ENCODE measurements at places on chromosomes 6 and 20.

- DNase-seq = no peak
Measured at GRCh38 chr20:3340443-3340842, 67.0 kb downstream of the DNAAF9 start.

DNA sequence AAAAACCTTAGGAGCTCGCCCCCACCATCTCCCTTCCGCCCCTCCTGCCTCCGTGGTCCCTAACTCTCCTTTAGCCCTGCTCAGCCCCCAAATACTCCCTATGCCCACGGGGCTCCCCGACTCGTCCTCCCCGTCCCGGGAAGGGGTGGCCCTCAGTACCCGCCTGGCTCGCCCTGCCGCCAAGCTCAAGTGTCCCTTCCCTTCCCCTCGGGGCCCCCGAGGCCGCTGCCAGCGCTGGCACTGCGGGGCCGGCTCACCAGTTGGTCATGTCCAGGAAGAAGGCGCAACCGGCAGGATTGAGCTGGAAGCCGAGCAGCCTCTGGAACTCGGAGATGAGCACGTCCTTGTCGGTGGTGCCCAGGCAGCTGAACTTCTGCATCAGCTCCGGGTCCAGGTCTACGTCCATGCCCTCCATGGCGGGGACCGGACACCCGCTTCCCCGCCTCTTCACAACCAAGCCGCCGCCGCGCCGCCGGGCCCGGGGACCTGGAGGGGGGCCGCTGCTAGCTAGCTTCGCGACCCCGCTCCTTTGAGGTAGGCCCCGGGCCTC lies 303 bp downstream of the ILRUN start:
- no peak for DNase-seq

- DNase-seq = no peak
Measured at GRCh38 chr20:24693466-24694156, 224.2 kb downstream of the SYNDIG1 start.

DNA sequence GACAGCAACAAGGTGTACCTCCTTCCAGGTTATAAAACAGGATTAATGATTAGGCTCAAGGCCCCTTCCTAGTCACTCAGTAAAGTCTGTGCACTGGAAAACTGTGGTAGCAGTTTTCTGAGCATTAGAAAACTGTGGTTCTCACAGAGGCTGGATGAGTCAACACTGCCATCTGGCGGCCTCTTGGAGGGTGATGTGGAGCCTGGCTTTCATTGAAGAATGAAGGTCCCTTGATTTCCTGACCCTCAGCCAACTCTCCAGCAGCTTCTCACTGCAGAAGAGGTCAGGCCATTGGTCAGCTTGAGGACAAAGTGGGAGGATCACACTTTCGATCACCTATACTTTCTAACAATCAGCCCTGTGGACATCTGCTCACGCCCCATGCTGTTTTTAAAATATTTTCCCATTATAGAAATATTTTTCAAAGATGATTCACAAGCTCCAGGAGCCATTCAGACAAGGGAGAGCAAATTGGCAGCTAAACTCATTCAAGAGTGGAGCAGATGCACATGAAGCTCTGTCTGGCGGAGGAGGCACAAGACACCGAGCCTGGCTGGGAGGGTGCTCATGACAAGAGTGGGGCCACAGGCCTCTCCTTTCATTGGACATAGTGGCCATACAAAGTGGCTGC lies 23.2 kb downstream of the PSMB1 start:
- peak; percentile 71 for DNase-seq

DNA sequence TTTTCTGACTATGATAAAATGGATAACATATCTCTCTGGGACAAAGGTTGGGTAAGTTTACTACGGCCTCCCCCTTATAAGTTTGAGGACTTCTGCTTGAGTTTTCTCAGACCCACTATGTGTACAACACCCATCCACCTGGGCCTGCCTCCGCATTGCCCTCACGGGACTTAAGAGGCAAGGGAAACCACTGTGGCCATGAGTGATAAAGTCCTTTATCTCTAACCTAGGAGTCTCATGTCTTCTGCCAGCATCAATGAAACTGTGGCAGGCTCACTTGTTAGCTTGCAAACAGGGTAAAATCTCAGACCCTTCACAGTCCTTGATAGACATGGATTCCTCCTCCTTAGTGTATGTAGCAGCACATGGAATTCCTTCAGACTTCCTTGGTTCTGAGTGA lies 173.4 kb upstream of the MYLIP start:
- no peak for DNase-seq

- DNase-seq = no peak
Measured at GRCh38 chr20:59643615-59644061, 39.3 kb downstream of the PHACTR3 start.

DNA sequence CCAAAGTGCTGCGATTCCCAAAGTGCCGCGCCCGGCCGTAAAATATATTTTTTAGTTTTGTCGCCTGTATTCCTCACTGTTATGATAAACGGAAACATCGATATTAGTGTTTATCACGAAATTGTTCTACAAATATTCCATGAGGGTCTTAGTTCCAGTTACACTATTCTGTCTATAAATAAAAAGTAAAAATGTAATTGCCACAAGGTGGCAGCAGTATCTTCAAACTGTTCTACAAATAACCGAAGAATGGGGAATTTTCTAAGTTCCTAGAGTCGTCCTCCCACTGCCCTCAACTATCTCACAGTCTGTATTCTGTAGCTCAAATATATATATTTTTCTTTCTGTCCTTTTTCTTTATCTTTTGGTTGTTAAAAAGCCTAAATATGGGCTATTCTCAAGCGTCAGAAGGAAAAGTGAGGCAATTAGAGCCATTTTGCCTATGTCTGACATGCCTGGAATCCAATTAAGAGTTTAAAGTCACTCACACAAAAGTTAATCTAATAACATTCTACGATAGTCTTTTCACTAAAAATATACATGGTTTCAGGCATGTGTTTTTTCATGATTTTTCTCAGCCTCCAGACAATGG lies 14.2 kb upstream of the FAM162B start:
- DNase-seq = no peak

DNA sequence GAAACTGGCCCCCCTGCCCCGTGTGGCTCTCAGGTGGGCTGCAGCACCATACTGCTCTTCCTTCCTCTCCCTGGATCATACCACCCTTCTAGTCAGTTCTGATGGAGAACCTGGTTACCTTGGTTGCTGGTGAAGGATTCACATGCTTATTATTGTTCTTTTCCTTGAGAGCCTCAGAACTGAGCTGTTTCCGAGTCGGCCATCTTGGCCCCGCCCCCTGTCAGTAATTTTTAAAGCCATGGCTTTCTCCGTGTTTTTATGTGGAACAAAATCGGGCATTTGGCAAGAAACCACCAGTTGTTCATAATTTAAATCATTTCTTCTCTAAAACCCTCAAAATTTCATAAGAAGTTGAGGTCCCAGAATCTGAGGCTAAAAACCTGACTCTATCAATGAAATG lies 493.8 kb downstream of the NKAIN2 start:
- no peak for DNase-seq

- DNase-seq = no peak
Measured at GRCh38 chr6:41878961-41879405, 16.2 kb downstream of the USP49 start.

- DNase-seq = no peak
Measured at GRCh38 chr6:88359530-88360202, 193.5 kb upstream of the CNR1 start.

- no peak for DNase-seq
Measured at GRCh38 chr20:12928358-12928754, 80.4 kb upstream of the SPTLC3 start.

DNA sequence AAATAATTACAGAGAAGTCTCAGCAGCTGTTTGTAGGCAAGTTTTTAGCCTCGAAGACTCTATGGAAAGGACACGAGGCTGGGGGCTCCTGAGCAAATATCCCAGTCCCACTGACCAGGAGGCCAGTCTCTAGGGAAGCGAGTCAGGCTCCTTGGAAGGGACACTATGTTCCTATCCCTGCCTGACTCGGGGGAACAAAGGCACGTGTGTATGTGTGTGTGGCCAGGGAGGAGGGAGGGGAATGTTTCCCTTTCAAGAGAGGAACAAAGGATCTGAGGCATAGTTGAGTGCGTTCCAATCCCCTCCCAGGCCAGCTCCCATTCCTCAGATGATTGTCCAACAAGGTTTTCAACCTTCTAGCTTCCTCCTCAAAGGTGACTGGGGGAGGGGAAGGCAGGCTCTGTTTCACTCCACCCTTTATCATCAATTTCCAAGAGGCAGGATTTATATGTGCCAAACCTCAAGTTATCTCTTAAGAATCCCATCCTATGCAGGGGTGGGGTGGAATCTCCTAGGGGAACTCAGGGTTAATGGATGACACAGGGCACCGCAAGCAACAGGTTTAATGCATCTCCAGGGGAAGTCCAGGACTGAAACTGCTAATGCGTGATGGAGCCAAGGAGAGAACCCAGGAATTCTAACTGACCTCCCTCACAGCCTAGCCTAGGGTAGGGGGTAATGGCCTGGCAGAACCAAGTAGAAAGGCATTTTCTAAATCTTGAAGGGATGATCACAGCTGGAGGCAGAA lies 9.9 kb downstream of the BCL2L1 start:
- DNase-seq = no peak

- DNase-seq = no peak
Measured at GRCh38 chr6:167979436-167980139, 17.9 kb upstream of the KIF25 start.

DNA sequence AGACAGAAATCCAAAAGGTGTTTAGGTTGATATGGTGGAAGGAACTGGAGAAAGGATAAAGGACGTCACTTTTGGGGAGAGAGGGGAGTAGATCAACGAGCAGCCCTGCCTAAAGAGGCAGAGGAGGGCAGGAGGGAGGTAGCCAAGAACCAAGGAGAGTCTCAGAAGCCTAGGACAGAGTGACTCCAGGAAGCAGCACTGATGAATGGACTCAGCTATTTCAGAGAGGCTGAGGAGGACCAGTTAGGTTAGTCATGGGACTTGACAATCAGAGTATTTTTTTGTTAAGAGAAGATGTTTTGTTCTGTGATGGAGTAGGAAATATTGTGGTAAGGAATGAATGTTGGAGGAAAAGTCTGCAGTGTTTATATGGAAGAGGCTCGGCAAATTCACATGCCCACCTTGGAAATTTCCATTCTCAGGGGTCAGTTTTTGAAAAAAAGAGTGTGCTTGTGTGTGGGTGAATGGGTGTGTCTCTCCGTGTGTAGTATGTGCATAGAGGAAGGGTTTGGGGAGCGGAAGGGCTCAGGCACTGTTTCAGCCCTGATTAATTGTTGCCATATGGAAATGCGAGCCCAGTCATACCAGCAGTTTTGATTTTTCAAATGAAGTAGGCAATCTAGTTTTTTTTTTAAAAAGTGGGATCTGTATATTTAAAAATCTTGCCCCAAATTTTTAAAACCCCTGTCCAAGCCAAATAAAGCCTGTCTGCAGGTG lies 303.6 kb downstream of the SAMD5 start:
- DNase-seq = no peak

DNA sequence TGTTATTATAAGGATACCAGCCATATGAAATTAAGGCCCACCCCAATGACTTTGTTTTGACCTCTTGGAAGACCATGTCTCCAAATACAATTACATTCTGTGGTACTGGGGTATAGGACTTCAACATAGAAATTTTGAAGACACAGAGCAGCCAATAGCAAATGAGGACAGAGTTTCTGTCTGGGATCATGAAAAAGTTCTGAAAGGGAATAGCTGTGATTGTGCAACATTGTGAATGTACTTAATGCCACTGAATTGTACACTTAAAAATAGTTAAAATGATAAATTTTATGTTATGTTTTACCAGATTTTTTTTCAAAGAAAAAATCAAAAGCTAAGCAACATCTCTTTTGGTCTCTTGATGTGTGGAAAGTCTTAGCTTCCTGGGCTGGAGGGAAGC lies 27.0 kb upstream of the AGPAT4 start:
- DNase-seq = no peak

DNA sequence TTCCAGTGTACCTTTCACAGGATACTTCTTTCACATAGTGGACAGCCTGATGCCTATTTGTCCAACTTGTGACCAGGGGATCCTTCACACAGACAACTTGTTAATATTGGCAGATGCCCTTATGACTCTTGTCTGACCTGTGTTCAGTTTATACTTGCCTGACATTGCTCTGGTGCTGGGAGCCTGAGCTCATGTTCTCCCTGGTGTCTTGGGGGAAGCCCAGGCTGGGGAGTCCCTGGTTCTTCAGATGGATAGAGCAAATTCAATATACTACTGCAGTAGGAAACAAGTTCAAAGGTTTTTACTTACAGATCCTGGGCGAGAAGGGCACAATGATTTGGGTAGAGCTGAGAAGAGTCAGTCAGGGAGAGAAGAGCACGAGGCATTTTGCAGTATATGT lies 76.1 kb downstream of the NKAIN2 start:
- DNase-seq = no peak

DNA sequence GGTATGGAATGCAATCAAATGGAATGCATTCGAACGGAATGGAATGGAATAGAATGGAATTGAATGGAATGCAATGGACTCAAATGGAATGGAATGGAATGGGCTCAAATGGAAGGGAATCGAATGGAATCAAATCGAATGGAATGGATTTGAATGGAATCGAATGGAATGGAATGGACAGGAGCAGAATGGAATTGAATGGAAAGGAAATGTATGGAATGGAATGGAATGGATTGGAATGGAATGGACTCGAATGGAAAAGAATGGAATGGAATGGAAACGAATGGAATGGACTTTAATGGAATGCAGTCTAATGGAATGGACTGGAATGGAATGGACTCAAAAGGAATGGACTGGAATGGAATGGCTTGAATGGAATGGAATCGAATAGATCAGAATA lies 18.3 kb upstream of the DEFB115 start:
- no peak for DNase-seq

- DNase-seq = no peak
Measured at GRCh38 chr6:141464896-141465295, 667.8 kb upstream of the GJE1 start.

DNA sequence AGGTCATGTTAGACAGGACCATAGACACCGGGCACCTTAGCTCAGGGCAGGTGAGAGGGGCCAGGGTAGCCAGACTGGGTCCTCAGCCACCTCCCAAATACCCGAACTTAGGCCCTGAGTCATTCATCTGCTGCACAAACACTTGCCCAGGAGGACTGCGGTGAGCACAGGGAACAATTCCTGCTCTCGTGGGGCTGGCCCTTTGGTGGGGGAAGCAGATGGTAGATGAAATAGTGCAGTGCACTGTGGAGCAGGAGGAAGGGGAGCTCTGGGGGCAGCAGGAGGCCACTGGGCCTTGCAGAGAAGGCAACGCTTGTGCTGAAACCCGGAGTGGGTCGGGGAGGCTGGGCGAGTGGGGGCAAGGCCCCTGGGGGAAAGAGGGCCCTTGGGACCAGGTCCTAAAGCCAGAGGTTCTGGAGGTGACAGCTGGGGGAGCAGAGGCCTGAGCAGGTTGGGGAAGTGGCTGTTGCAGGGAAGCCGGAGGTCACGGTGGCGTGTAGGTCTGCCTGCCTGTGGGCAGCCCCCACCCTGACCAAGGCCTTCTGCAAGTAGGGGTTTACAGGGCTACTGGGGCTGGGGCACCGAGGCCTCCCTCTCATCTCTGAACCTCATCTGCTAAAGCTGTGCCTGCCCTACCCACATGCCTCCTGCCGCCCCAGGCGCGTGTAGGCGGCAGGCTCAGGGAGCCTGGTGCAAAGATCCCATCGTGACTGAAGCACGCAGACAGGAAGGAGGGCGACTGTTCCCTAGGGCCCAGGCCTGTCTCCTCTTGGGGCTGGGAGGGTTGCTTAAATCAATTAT lies 4.7 kb upstream of the NPBWR2 start:
- DNase-seq = no peak

All from stimulated activated CD4-positive, alpha-beta T cell treated with anti-CD3 and anti-CD28 coated beads, Interleukin-2, amount 100 ng/mL, for 24 hours (primary cell).